ENCODE measurements at places on chromosomes 2 and 18. TPM values are rescaled to one million over a fixed set of nuclear protein-coding genes. Genes with fewer than 3 reads are reported as not detected.

LRATD1 gene
- total RNA-seq, result 0.09 TPM

ZNF385B gene
- total RNA-seq, result not detected

CYS1 gene
- 2.0 TPM for total RNA-seq

CAPN13 gene
- total RNA-seq, result not detected

GKN2 gene
- total RNA-seq, result not detected

KRTCAP3 gene
- 0.18 TPM for total RNA-seq

AMER3 gene
- not detected for total RNA-seq

C2orf92 gene
- total RNA-seq, result 1.5 TPM

SEPTIN2 gene
- 358 TPM for total RNA-seq

BUB1 gene
- 4.8 TPM for total RNA-seq

ASTL gene
- not detected for total RNA-seq

CYP26B1 gene
- total RNA-seq, result 0.14 TPM

LCT gene
- not detected for total RNA-seq

LINC00305 gene
- total RNA-seq, result not detected

Measured in smooth muscle cell of bladder (primary cell).